ENCODE measurements at places on chromosomes 1 and 21. TPM values are rescaled to one million over a fixed set of nuclear protein-coding genes. Genes with fewer than 3 reads are reported as not detected.
A peak's percentile ranks its signal among the peaks of the same experiment; 100 is the strongest.

GRCh38 chr1:19800076-19800804, 524 bp upstream of the TMCO4 start:
- peak overlapping the region; percentile 88 for H3K4me3 ChIP-seq
- peaks cover 15% of the 10 kb centered on the region for H3K36me3 ChIP-seq
- peak; percentile 62 for DNase-seq
- peak overlapping the region; percentile 75 for H3K27ac ChIP-seq

- peaks cover 64% of the 10 kb centered on the region for H3K36me3 ChIP-seq
- no peak overlapping the region for H3K27ac ChIP-seq
- DNase-seq, result no peak
- H3K4me3 ChIP-seq, result no peak overlapping the region
- H3K27me3 ChIP-seq, result no peaks in the 10 kb centered on the region
Observed at GRCh38 chr1:214341932-214342331, 61.0 kb downstream of the SMYD2 start.

GRCh38 chr1:39640861-39641260, 1.4 kb upstream of the HEYL start:
- no peak overlapping the region for H3K4me3 ChIP-seq
- DNase-seq, result no peak
- H3K27me3 ChIP-seq, result peaks cover 6% of the 10 kb centered on the region
- H3K36me3 ChIP-seq, result no peaks in the 10 kb centered on the region
- H3K4me1 ChIP-seq, result no peaks in the 10 kb centered on the region
- H3K27ac ChIP-seq, result no peak overlapping the region

GRCh38 chr1:32864375-32865019, 6.2 kb downstream of the FNDC5 start:
- no peak overlapping the region for H3K27ac ChIP-seq
- DNase-seq, result no peak
- no peak overlapping the region for H3K4me3 ChIP-seq
- H3K36me3 ChIP-seq, result peaks cover 16% of the 10 kb centered on the region
- no peaks in the 10 kb centered on the region for H3K4me1 ChIP-seq
- peaks cover 3% of the 10 kb centered on the region for H3K27me3 ChIP-seq

DNA sequence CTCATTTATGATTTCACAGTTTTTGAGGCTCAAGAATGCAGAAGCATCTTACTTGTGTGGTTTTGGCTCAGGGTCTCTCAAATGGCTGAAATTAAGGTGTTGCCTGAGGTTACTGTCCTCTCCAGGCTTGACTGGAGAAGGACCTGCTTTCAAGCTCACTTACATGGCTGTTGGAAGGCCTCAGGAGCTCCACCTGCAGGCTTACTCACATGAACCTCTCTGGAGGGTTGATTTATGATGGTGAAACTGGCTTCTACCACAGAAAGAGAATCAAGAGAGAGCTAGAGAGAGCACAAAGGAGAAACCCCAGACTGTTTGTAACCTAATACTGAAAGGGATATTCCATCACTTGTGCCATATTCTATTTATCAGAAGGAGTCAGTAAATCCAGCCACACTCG, 6.2 kb upstream of the KCNK2 start:
- peaks cover 4% of the 10 kb centered on the region for H3K4me1 ChIP-seq
- no peak overlapping the region for H3K4me3 ChIP-seq
- H3K27ac ChIP-seq, result peak overlapping the region; percentile 10
- H3K36me3 ChIP-seq, result no peaks in the 10 kb centered on the region

The LCE3E gene
- not detected for total RNA-seq

DNA sequence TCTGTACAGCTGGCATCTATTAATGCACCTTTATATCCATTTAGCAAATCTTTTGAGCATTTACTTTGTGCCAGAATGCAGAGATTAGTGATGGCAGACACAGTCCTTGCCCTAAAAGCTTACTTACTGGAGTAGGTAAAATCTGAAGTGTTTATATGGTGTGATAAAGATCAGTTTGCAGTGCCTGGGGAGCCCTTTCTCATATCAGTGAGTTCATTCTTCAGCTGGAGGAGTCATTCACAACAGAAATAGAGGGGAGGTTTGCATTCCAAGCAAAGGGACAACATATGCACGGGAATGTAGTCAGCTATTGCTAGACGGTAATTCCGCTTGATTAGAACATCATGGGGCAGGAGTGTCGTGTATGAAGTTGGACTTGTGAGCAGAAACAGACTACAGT, 8.4 kb downstream of the SLC35F3 start:
- no peak overlapping the region for H3K27ac ChIP-seq
- no peaks in the 10 kb centered on the region for H3K36me3 ChIP-seq
- no peaks in the 10 kb centered on the region for H3K27me3 ChIP-seq
- H3K4me3 ChIP-seq, result no peak overlapping the region

The SH2D5 gene
- total RNA-seq, result 14.0 TPM

GRCh38 chr1:117871013-117871412, 58.4 kb downstream of the GDAP2 start:
- H3K4me3 ChIP-seq, result no peak overlapping the region
- H3K4me1 ChIP-seq, result no peaks in the 10 kb centered on the region
- DNase-seq, result no peak
- no peaks in the 10 kb centered on the region for H3K27me3 ChIP-seq
- H3K27ac ChIP-seq, result no peak overlapping the region
- peaks cover 64% of the 10 kb centered on the region for H3K36me3 ChIP-seq

The BTBD8 gene
- total RNA-seq, result 1.8 TPM

DNA sequence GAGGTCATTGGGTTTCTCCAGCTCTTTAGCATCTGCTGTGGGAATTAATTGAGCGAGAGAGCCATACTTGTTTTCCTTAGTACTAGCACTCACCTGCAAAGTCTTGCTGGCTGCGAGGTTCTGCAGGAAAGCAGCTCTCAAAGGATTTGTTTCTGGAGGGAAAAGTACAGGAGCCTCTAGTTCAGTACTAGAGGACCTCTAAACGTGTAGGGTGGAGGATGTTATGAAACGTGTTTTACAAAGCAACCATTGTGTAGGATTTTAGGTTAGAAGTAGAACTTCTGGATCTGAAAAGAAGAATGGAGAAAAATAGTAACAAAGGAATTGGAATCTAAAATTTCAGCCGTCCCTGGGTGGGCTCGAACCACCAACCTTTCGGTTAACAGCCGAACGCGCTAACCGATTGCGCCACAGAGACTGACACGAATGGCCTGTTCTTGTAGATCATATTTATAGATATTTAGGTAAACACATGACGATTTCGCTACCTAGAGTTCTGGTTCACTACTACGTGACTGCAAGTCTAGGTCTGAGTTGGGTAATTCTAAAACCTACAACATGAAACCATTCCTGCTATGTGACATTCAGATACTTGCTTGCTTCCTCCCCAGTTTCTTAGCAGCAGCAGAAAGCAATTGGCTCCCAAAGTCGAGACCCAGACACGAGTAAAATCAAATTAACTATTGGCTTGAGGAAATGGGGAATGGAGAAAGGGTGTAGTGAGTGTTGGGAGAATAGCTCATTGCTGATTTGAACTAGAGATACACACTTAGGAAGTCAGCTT, 60.2 kb upstream of the CFAP126 start:
- peaks cover 16% of the 10 kb centered on the region for H3K4me1 ChIP-seq
- DNase-seq, result peak; percentile 72
- H3K4me3 ChIP-seq, result peak overlapping the region; percentile 37
- H3K27ac ChIP-seq, result peak overlapping the region; percentile 32
- peaks cover 12% of the 10 kb centered on the region for H3K36me3 ChIP-seq

GRCh38 chr1:58620259-58620658, 43.2 kb upstream of the TACSTD2 start:
- H3K36me3 ChIP-seq, result peaks cover 16% of the 10 kb centered on the region
- H3K4me1 ChIP-seq, result peaks cover 36% of the 10 kb centered on the region
- DNase-seq, result no peak
- H3K27me3 ChIP-seq, result no peaks in the 10 kb centered on the region

- no peaks in the 10 kb centered on the region for H3K27me3 ChIP-seq
- no peak for DNase-seq
- H3K27ac ChIP-seq, result no peak overlapping the region
- no peaks in the 10 kb centered on the region for H3K36me3 ChIP-seq
- H3K4me3 ChIP-seq, result no peak overlapping the region
Observed at GRCh38 chr1:172724765-172725613, 66.1 kb downstream of the FASLG start.

The COL11A1 gene
- total RNA-seq, result not detected

DNA sequence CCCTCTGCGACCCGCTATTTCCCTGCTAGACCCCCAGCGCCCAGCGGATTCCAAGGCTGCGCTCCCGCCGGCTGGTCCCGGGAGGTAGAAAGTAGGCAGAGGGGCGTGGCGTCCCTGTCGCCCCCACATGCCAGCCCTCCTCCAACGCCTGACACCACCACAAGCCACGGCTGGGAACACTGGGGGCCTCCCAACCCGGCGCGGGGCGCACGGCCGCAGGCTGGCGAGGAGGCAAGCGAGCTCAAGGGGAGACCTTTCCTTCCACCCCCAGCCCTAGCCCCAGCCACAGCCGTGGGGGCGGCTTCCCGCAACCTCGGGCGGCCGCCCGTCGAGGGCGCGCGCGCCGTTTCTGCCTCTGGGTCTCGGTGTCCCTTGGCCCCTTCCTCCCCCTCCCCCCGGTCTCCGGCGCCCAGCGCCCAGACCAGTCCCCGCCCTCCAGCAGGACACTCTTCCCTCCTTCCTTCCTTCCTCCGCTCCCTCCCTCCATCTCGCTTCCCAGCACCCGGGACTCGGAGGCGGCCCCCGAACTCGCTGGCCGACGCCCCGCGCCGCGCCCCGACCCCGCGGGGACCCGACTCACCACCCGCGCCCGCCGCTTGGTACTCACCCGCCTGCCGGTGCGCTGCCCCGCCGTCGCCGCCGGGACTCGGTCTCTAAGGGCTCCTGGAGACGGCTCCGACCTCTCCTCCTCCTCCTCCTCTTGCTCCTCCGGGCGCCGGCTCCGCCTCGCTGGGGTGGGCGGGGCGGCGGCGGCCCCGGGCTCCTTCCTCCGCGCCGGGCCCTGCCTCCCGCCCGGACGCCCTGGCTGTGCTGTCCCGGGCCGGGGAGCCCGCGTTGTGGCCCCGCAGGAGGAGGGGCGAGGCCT, at the start of gene GNG12:
TSS of gene GNG12 (minus strand) at position 731 of the 865 bp plus-strand sequence. CDS start 125,781 bp downstream, outside the sequence.
- peaks cover 7% of the 10 kb centered on the region for H3K36me3 ChIP-seq
- peaks cover 28% of the 10 kb centered on the region for H3K4me1 ChIP-seq
- DNase-seq, result peak; percentile 83
- no peaks in the 10 kb centered on the region for H3K27me3 ChIP-seq
- H3K4me3 ChIP-seq, result peak within 1 kb of the TSS; percentile 92
- H3K27ac ChIP-seq, result peak within 1 kb of the TSS; percentile 99

GRCh38 chr1:29251164-29252124, 15.1 kb downstream of the PTPRU start:
- H3K27ac ChIP-seq, result peak overlapping the region; percentile 10
- no peak for DNase-seq
- H3K27me3 ChIP-seq, result no peaks in the 10 kb centered on the region
- peaks cover 3% of the 10 kb centered on the region for H3K36me3 ChIP-seq
- H3K4me1 ChIP-seq, result peaks cover 29% of the 10 kb centered on the region

GRCh38 chr1:197677752-197678295, 97.5 kb downstream of the DENND1B start:
- H3K4me1 ChIP-seq, result peaks cover 15% of the 10 kb centered on the region
- DNase-seq, result no peak
- H3K27ac ChIP-seq, result no peak overlapping the region
- no peak overlapping the region for H3K4me3 ChIP-seq

GRCh38 chr1:28867850-28868249, 46.5 kb upstream of the EPB41 start:
- H3K4me3 ChIP-seq, result no peak overlapping the region
- H3K27me3 ChIP-seq, result peaks cover 28% of the 10 kb centered on the region
- DNase-seq, result no peak

GRCh38 chr1:220330265-220330664, 58.0 kb upstream of the RAB3GAP2 start:
- no peak overlapping the region for H3K27ac ChIP-seq
- no peaks in the 10 kb centered on the region for H3K36me3 ChIP-seq
- no peak overlapping the region for H3K4me3 ChIP-seq
- no peaks in the 10 kb centered on the region for H3K27me3 ChIP-seq
- peak; percentile 68 for DNase-seq
- H3K4me1 ChIP-seq, result peaks cover 12% of the 10 kb centered on the region

- no peaks in the 10 kb centered on the region for H3K27me3 ChIP-seq
- peaks cover 5% of the 10 kb centered on the region for H3K4me1 ChIP-seq
- no peak overlapping the region for H3K4me3 ChIP-seq
- peaks cover 36% of the 10 kb centered on the region for H3K36me3 ChIP-seq
Observed at GRCh38 chr1:198845271-198845670, 206.4 kb downstream of the PTPRC start.

DNA sequence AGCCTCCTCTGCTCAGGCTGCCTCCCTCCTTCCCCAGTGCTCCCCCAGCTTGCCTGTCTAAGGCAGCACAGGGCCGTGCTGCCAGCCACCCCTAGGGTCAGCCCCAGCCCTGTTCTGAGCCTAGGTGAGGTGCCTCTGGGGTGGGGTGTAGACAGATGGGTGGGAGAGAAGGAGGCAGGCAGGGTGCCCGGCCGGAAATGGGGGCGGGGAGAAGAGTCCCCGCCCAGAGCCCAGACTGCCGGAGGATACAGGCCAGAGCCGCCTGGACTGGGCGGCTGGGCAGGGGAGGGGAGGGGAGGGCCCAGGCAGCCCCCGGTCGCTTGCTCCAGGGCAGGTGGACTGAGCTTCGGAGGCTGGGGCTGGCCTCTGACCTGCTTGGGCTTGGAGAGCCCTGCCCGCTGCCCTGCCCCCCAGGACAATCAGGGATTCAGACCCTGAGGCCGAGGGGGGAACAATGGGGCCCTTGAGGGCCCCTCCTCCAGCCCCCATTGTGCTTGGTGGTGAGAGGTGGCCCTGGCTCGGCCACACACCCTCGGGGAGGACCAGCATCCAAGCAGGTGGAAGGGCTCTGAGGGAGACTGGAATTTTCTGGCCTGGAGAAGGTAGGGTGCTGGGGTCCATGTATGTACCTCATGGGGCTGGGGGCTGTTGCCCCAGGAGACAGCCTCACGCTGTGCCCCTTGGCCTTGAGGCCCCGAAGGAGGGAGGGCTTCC, at the start of gene GJC2:
TSS of gene GJC2 (plus strand) at position 525 of the 714 bp plus-strand sequence. CDS start 7,829 bp downstream, outside the sequence.
- H3K36me3 ChIP-seq, result peaks cover 38% of the 10 kb centered on the region
- peak within 1 kb of the TSS; percentile 44 for H3K4me3 ChIP-seq
- peak within 1 kb of the TSS; percentile 83 for H3K27ac ChIP-seq
- DNase-seq, result peak; percentile 71
- no peaks in the 10 kb centered on the region for H3K27me3 ChIP-seq

The SIPA1L2 gene
- total RNA-seq, result 18.3 TPM

DNA sequence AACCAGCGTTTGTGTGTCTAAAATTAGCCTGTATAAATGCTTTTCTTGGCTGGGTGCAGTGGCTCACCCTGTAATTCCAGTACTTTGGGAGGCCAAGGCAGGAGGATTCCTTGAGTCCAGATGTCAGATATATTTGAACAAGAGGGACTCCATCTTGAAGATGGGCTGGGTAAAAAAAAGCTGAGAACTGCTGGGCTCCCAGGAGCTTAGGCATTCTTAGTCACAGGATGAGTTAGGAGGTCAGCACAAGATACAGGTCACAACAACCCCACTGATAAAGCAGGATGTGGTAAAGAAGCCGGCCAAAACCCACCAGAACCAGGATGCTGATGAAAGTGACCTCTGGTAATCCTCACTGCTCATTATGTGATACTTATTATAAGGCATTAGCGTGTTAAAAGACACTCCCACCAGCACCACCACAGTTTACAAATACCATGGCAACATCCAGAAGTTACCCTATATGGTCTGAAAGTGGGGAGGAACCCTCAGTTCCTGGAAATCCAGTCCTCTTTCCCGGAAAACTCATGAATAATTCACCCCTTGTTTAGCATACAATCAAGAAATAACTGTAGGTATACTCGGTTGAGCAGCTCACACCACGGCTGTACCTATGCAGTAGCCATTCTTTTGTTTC, 36.2 kb upstream of the ZNF496 start:
- H3K27me3 ChIP-seq, result no peaks in the 10 kb centered on the region
- no peak overlapping the region for H3K4me3 ChIP-seq
- no peak for DNase-seq

GRCh38 chr1:182785181-182785580, 4.4 kb upstream of the NPL start:
- DNase-seq, result no peak
- H3K4me3 ChIP-seq, result no peak overlapping the region
- H3K4me1 ChIP-seq, result peaks cover 24% of the 10 kb centered on the region
- no peaks in the 10 kb centered on the region for H3K36me3 ChIP-seq

The ZNF593OS gene
- total RNA-seq, result not detected

The MSH4 gene
- total RNA-seq, result 0.17 TPM
